H54 (cell line): ENCODE measurements at places on chromosomes 6 and 20.

DNA sequence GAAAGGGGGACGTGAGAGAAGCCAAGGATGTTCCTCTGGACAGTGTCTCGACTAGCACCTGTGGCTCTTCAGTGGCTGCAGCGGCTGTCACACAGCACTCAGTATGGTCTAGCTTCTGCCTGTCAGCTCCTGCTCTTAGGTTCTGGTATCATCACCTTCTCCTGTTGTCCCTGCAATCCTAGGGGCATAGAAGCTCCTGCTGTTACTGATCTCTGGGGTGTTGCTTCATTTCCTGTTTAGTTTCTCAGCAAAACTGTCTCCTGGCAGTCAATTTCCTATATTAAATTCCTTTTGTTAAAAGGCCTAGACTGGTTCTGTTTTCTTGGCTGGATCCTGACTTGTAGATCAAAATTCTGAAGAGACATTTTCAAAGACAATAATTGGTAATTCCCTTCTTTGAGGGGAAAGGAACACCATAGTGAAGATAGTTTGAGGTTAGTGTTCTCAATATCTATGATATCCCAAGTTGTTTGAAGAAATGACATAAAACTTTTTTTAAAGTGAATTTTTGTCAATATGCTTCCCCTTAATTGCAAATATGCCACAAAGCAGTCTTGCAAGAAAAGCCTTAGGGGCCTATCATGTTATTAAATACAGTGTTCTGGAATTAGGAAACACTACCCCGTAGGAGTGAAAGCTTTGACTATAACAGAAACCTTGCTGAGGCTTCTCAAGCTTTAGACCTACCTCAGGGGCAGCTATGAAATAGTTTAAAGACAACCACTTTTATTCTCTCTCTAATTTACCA, 148.5 kb downstream of the KIF6 start:
- no peak for DNase-seq

GRCh38 chr6:135605278-135605790, 107.8 kb upstream of the AHI1 start:
- DNase-seq = no peak

GRCh38 chr6:43299338-43300293, 1.6 kb downstream of the SLC22A7 start:
- DNase-seq = no peak

GRCh38 chr6:109121411-109121810, 26.1 kb downstream of the CEP57L1 start:
- no peak for DNase-seq

DNA sequence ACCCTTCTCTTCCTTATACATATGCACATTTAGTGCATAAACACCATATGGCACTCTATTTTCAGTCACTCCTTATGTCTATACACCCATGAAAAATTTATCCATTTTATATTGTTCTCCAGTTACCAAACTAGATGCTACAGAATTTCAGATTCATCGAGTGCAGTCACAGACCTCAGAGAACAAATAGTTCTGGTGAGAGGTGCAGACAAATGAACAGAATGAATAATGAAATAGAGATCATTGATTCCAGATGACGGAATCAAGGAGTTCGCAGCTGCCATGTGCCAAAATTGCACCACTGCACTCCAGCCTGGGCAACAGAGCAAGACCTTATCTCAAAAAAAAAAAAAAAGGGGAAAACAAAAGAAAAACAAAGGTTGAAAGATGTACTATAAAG, 214.8 kb upstream of the CEP162 start:
- no peak for DNase-seq

DNA sequence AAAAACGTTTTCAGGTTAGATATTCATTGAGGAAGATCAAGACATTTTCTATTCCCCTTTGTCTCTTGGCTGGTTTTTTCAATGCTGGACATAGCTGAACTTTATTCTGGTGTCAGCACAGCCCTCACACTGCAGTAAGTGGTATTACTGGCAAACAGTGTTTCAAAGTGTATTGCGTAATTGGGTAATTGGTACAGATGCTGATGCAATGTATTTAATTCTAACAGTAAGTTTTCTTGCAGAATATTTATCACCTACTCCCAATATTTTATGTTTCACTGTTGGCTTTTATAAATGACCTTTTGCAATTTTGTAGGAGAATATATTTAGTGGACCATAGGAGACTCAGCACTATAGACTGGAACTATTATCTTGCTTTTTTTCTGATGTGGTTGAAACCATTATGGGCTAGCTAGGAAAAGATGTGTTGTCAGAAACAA, 287.6 kb upstream of the SOX4 start:
- no peak for DNase-seq
